ENCODE measurements at places on chromosomes 6 and 20. TPM values are rescaled to one million over a fixed set of nuclear protein-coding genes. Genes with fewer than 3 reads are reported as not detected.

DNA sequence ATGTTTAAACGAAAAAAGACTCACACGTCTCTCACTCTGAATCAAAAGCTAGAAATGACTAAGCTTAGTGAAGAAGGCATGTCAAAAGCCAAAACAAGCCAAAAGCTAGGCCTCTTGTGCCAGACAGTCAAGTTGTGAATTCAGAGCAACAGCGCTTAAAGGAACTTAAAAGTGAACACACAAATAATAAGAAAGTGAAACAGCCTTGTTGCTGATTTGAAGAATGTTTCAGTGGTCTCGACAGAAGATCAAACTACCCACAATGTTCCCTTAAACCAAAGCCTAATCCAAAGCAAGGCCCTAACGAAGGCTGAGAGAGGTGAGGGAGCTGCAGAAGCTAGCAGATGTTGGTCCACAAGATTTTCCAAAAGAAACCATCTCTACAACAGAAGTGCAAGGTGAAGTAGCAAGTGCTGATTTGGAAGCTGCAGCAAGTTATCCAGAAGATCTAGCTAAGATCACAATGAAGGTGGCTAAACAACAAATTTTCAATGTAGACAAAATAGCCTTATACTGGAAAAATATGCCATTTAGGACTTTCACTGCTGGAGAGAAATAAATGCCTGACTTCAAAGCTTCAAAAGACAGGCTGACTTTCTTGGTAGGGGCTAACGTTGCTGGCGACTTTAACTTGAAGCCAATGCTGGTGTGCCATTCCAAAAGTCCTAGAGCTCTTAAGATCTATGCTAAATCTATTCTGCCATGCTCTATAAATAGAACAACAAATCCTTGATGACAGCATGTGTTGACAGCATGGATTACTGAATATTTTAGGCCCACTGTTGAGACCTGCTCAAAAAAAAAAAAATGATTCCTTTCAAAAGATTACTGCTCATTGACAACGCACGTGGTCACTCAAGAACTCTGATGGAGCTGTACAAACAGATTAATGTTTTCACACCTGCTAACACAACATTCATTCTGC, 40.3 kb downstream of the SEC63 start:
- H3K36me3 ChIP-seq: no peaks in the 10 kb centered on the region
- no peak for DNase-seq
- no peaks in the 10 kb centered on the region for H3K4me1 ChIP-seq
- no peak overlapping the region for H3K27ac ChIP-seq
- no peak overlapping the region for H3K4me3 ChIP-seq

PCSK2 gene
- 3.0 TPM for total RNA-seq

DNA sequence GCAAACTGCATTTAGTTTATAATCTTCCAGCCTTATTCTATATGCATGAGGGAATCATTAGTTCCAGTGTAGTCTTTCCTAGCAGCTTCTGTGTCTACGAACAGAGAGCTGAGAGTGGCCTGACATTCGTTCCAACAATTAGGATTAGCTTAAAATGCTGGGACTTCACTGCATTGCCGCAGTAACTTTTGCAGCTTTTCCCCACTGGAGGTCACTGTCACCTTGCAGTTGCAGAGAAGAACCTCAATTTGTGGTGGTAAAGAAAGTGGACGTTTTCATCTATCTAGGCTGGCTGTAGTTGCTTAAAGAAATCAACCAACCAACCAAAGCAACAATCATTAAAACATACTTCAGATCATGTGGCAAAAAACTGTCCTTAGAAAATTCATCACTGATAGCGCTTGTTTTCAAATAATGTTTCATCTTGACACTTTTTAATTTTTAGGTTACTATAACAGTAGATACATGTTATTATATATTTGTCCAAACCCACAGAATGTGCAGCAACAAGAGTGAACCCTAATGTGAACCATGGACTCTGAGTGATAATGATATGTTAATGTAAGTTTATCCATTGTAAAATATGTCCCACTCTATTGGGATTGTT, 12.2 kb downstream of the MYLK4 start:
- H3K27me3 ChIP-seq: no peaks in the 10 kb centered on the region
- DNase-seq: peak; percentile 30
- H3K27ac ChIP-seq: no peak overlapping the region
- H3K36me3 ChIP-seq: no peaks in the 10 kb centered on the region
- no peak overlapping the region for H3K4me3 ChIP-seq

WFDC5 gene
- not detected for total RNA-seq

GRCh38 chr6:16803294-16804200, 42.3 kb upstream of the ATXN1 start:
- H3K27me3 ChIP-seq: no peaks in the 10 kb centered on the region
- H3K4me1 ChIP-seq: no peaks in the 10 kb centered on the region
- peak overlapping the region; percentile 30 for H3K4me3 ChIP-seq
- H3K36me3 ChIP-seq: no peaks in the 10 kb centered on the region

- no peak overlapping the region for H3K4me3 ChIP-seq
- no peak overlapping the region for H3K27ac ChIP-seq
- H3K27me3 ChIP-seq: no peaks in the 10 kb centered on the region
- DNase-seq: no peak
- H3K4me1 ChIP-seq: no peaks in the 10 kb centered on the region
These were observed 73.7 kb downstream of the ZFAND3 start for GRCh38 chr6:37893257-37893656.

DNA sequence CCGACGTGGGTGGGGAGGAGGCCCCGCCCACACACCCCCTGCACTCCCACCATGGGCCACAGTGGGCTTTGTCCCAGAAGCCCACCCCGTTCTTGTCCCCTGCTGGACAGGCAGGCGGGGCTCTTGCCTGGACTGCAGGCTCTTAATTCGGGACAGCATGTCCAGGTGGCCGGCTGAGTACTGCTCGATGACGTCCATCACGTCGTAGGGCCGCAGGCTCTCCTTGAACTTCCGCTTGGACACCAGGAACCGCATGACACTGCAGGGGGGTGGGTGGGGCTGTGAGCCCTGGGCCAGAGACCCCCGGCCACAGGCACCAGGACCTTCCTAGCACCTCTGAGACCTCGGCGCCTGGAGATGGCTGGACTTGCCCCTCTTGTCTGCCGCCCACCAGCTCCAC, 52.2 kb upstream of the CHRNA4 start:
- H3K27ac ChIP-seq: no peak overlapping the region
- no peaks in the 10 kb centered on the region for H3K4me1 ChIP-seq
- no peak overlapping the region for H3K4me3 ChIP-seq
- DNase-seq: no peak

BTN1A1 gene
- total RNA-seq: not detected

CDSN gene
- total RNA-seq: not detected

- H3K4me1 ChIP-seq: no peaks in the 10 kb centered on the region
- H3K4me3 ChIP-seq: no peak overlapping the region
- H3K27ac ChIP-seq: no peak overlapping the region
- no peaks in the 10 kb centered on the region for H3K36me3 ChIP-seq
These were observed 38.1 kb upstream of the OPN5 start for GRCh38 chr6:47743744-47744143.

DNA sequence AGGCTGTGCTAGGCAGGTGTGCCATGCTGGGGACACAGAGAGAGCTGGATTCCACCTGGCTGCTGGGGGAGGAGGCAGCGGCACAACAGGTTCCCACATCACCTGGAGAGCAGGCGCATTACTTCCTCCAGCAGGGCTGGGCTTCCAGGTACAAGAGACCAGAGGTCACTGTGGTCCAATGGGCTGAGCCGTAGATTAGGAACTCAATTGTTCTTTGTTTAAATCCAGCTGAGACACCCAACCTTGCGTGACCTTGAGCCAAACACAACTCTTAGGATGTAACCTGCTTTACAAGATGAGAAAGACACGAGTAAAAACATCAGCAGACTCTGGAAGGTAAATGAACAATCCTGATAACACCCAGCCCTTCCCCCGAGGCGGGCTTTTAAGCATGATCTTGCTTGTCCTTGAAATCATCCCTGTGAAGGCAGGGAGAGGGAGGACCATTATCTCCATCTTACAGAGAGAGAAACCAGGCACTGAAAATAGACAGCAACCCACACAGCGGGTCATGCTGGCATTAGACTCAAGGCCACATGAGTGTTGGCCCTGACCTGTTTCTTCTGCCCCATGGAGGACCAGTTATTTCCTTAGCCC, 216.5 kb upstream of the RREB1 start:
- no peak overlapping the region for H3K27ac ChIP-seq
- no peaks in the 10 kb centered on the region for H3K27me3 ChIP-seq
- H3K36me3 ChIP-seq: no peaks in the 10 kb centered on the region
- peak; percentile 38 for DNase-seq

THBS2 gene
- 82.4 TPM for total RNA-seq

- no peaks in the 10 kb centered on the region for H3K36me3 ChIP-seq
- H3K27me3 ChIP-seq: no peaks in the 10 kb centered on the region
- H3K4me3 ChIP-seq: no peak overlapping the region
- DNase-seq: no peak
- no peaks in the 10 kb centered on the region for H3K4me1 ChIP-seq
These were observed 383.7 kb upstream of the CDH4 start for GRCh38 chr20:60868316-60868891.

DNA sequence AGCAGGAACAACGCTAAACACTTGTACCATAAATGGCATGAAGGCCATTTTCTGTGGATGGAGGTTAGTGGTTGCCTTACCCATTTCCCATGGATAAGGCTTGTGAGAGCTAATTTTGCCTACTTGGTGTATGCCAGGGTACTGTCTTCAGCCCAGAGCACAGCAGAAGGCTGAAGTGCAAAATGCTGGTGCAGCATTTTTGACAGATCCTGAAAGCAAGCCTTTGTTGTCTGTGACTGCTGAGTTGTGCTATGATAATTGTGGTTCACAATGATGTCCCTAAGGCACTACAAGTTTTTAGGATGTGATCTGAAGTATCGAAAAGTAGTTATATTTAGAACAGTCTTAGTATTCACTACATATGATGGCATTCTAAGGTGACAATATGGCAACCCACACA, 14.7 kb upstream of the HMGN3 start:
- H3K27me3 ChIP-seq: no peaks in the 10 kb centered on the region
- H3K4me1 ChIP-seq: no peaks in the 10 kb centered on the region
- H3K27ac ChIP-seq: no peak overlapping the region
- no peak overlapping the region for H3K4me3 ChIP-seq
- H3K36me3 ChIP-seq: no peaks in the 10 kb centered on the region
